ENCODE measurements at places on chromosomes 2 and 18.

- DNase-seq: peak; percentile 49
These were observed 1.3 kb upstream of the TMSB10 start for GRCh38 chr2:84904151-84904550.

GRCh38 chr2:50538147-50538546 lies 493.8 kb downstream of the NRXN1 start:
- DNase-seq: no peak

- DNase-seq: no peak
These were observed 227.7 kb downstream of the GPD2 start for GRCh38 chr2:156663757-156664409.

DNA sequence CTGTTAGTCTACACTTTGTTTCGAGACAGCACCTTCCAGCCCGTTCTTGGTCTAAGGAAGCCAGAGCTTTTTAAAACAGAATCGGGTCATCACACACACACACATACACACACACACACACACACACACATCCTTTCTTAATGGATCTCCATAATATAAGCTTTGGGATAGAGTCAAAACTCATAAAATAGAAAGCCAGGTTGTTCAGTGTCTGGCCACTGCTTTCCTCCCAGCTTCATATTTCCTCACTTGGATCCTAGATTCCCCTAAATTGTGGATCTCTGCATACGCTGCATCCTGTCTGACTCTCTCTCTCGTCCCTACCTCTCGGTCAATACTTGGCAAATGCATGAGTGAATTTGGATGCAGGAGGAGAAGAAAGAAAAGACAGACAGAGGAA lies 120.5 kb upstream of the SLC14A2 start:
- DNase-seq: no peak

DNA sequence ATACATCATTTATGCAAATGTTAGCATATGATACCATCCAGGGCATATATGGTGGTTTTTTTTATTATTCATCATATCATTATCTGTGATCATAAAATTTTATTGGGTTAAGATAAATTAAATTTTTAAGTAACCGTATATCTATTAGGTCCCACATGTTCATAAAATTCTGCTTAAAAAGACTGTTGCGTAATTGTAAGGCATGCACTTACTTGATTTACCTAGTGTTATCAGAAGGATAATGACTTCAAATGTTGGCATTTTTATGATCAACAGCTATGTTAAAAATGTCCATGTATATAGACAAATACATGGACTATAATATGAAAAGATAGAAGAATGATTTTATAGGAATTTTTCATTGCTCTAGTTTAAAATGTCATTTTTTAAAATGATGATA lies 1625.5 kb upstream of the CELF4 start:
- DNase-seq: no peak

DNA sequence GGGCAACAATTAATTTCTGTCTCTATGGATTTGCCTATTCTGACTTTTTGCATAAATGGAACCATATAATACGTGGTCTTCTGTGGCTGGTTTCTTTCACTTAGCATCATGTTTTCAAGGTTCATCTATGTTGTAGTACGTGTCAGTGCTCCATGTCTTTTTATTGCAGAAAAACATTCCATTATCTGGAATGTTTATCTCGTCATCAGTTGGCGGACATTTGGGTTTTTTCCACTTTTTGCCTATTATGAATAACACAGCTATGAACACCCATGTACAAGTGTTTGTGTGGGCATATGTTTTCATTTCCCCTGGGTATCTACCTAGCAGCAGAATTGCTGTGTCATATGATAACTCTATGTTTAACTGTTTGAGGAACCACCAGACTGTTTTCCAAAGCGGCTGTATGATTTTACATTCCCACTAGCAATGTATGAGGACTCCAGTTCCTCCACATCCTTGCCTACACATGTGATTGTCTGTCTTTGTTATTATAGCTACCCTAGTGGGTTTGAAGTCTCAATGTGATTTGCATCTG lies 49.9 kb downstream of the MYO7B start:
- DNase-seq: no peak

DNA sequence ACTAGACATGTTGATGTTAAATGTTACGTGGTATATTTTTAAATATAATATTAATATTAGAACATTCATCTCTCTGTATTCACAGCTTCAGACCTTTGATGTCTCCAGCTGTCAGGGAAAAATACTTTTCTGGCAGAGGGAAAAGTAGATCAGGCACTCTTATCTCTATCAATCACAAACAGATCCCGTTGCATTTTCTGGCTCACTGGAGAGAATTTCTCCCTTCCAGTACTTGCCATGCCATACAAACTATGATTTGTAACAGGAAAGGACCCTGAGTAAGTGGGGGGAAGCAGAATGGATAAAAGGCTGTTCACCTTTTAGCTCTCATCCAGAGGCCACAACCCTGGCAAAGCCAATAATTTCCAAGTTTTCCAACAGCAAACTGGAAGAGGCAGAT lies 158.0 kb downstream of the TCF4 start:
- no peak for DNase-seq

- DNase-seq: no peak
These were observed 123.7 kb upstream of the SIX3 start for GRCh38 chr2:44817673-44818335.

DNA sequence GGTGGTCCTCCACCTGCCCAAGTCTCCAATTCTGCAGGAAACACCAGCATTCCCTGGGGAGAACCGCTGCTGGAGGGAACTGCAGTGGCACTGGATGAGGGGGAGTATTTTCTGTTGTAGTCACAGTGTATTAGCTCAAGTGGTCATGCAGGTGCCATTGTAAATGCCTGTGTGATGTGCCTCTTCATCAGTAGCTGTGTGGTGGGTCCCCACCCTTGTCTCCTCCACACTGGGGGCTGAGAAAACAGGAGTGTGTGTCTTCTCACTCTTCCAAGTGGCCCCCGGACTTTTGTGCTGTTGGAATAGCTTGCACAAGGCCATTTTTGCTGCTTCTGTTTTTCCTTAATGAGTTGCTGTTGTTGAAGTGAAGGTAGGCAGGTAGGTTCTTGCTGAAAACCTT lies 8.7 kb downstream of the NCK2 start:
- no peak for DNase-seq

DNA sequence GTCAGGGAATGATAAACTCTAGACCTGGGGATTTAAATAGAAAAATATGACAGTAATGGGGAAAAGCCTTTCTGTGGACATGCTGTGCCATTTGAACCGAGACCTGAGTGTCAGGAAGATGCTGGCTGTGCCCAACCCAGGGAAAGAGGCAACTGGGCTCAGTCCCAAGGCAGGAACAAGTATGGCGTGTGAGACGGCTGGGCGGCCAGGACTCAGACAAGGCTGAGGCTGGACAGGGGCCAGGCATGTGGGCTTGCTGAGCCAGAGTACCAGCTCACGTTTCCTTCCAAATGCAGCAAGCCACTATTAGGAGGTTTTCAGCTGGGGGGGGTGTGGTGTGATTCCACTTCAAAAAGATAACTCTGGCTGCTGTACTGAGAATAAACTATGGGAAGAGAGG lies 92.4 kb downstream of the INPP5D start:
- no peak for DNase-seq

DNA sequence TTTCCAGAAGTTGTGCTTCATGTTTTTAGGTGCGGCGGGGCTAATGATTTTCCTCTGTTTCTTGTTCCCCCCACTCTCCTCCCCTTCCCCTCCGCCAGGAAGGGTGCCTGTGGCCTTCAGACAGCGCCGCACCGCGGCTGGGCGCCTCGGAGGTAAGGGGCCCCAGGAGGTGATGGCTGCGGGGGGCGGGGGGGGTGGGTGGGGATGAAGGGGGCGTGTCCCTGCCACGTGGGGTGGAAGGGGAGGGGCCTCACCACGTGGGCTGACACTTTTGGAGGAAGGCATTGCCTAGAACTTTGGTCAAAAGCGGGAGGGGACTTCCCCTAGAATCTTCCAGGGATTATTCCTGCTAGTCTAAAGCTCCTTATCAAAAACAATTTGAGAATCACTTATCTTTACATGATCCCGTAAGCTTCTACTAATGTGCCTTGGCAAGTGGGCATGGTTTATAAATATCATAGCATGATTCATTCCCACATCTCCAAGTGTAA lies 83.1 kb downstream of the FAM210A start:
- no peak for DNase-seq

Data from activated CD8-positive, alpha-beta T cell treated with anti-CD3 and anti-CD28 coated beads for 36 hours (primary cell).